SK-MEL-5 (cell line): ENCODE measurements at places on chromosomes 2 and 18. TPM values are rescaled to one million over a fixed set of nuclear protein-coding genes. Genes with fewer than 3 reads are reported as not detected.
A peak's percentile ranks its signal among the peaks of the same experiment; 100 is the strongest.

GPR75 gene
- total RNA-seq: 0.53 and 0.83 TPM in 2 replicates

CYRIA gene
- 0.05 and 0.11 TPM in 2 replicates for total RNA-seq

MAP3K2 gene
- 24.5 and 26.4 TPM in 2 replicates for total RNA-seq

DNA sequence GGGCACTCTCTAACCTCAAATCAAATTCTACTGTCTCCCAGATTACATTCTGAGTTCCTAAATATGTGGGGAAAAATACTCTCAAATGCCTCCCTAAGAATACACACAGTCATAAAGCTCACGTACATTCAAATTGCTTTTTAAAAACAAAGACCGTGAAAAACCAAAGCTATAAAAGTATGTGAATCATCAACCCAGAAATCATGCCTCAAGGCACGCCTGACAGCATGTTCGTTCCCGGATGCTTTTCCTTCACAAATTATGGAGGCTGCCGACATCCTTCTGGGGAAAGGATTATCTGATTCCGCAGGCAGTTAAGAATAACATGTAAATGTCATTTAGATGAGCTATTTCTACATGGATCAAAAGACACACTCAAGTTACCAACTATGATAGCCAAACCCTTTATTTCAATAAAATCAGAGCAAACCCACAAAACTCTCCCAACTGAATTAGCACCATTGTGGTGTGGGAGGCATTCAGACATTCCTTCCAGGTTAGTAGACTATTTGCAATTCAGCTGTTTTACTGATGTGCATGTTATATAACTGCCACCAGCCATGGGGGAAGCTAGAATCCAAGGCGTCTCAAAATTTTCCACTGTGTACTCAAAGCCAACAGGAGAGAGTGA, 398.2 kb upstream of the TRIB2 start:
- peak; percentile 82 for DNase-seq

- DNase-seq: peak; percentile 4
These were observed 388.9 kb upstream of the RGPD4 start for GRCh38 chr2:107437807-107438206.

GRCh38 chr2:100716581-100716980, 103.4 kb upstream of the NPAS2 start:
- DNase-seq: no peak

DNA sequence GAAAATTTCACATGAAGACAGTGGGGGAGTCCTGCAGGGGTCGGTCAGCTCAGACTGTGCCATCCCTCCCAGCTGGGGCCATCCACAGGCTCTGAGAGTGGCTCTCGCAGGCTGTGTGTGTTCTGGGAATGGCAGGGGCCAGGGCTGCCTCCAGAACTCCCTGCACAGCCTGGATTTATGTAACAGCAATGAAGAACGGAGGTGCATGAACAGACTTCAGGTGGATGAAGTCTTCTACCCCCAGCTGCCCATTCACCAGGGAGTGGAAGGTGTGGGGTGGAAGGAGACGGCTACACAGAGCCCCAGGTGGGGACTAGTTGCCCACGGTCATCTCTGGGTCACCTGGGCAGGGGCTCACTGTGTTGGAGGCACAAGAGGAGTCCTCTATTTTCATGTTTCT, 56.1 kb upstream of the HDAC4 start:
- no peak for DNase-seq

- DNase-seq: no peak
These were observed 861.1 kb downstream of the CNTNAP5 start for GRCh38 chr2:124886216-124886615.

TCF4 gene
- total RNA-seq: 0.98 and 1.8 TPM in 2 replicates

DNA sequence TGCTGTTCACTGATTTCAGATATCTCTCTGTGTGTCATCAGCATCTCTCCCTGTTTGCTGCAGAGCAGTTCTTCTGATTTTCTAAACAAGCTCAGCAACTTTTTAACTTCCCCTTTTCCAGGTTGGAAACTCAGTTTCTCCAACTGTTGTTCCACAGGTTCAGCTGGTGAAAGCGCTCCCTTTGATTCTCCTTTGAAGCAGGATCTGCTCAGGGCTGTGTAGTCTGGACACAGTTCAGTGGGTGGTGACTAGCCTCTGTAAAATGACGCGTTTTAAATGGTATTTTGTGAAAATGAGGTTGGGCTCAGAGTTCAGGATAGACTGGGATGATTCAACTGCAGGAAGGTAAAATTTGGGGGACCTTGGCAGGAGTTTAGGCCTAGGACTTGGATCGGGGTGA, 106.3 kb downstream of the TRIM43 start:
- no peak for DNase-seq

DNA sequence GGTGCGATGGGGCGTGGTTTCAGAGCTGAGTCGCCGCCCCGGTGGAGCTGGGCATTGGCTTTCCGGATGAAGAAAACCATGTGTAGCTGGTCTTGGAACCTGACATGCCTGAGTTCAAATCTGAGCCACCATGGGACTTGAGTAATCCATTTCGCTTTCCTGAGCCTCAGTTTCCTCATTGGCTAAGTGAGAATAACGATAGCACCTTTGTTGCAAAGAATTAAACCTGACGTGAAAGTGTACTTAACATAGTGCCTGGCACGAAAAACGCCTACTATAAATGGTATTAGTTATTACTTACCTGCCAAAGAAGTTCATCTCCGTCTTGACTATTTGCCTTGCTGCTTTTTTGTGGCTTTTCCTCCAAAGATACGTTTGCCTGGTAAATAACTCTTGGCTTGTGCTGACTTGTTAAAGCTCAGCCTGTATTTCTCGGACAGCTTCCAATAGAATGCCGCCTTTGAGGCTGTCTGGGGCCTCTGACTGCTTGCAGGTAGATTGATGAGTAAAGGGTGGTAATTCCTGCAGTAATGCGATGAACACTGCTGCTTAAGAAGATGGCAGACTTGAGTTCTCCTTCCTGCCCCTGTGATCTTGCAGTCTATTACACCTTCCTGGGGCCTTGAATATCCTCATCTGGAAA, 1.3 kb downstream of the CDCA7 start:
- DNase-seq: no peak

- DNase-seq: no peak
These were observed 48.5 kb upstream of the IKZF2 start for GRCh38 chr2:213199871-213200270.

GRCh38 chr18:58803978-58804377, 60.7 kb upstream of the ZNF532 start:
- peak; percentile 40 for DNase-seq

MARCHF4 gene
- total RNA-seq: not detected in 2 replicates

TGFA gene
- 2.1 and 2.4 TPM in 2 replicates for total RNA-seq

- DNase-seq: no peak
These were observed 346.8 kb downstream of the CYP26B1 start for GRCh38 chr2:71800851-71801250.

GRCh38 chr2:241049739-241050623, 51.6 kb downstream of the SNED1 start:
- DNase-seq: no peak

- DNase-seq: no peak
These were observed 55.7 kb downstream of the GBX2 start for GRCh38 chr2:236112466-236112865.
